ENCODE measurements at places on chromosomes 4 and X.
A peak's percentile ranks its signal among the peaks of the same experiment; 100 is the strongest.

DNA sequence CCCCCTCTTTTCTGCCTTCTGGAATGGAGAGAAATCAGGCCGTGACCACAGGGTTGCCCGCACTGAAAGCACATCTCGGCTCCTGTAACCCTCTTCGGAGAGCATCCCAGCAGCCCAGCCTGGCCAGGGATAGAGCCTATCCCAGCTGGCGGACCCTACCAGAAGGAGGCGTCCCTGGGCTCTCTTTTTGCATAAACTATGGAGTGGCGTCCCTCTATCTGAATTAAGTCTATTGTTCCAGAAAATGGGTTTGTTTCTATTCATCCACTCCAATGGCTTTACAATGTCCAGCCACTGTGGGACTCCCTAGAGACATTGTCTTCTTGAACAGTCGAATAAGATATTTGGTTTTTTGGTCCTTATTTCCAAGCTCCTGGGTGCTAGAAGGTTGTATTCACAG, 689 bp upstream of the NHSL2 start:
- peak; percentile 19 for DNase-seq

DNA sequence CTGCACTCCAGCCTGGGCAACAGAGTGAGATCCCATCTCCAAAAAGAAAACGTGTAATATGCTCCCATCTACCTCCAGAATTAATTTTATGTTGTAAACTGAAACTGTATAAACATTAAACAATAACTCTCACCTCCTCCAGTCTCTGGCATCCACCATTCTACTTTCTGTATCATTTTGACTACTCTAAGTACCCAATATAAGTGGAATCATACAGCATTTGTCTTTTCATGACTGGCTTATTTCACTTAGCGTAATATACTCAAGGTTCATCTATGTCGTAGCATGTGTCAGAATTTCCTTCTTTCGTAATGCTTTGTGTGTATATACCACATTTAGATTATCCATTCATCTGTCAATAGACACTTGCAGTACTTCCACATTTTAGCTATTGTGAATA, 20.6 kb downstream of the F8 start:
- DNase-seq, result no peak

DNA sequence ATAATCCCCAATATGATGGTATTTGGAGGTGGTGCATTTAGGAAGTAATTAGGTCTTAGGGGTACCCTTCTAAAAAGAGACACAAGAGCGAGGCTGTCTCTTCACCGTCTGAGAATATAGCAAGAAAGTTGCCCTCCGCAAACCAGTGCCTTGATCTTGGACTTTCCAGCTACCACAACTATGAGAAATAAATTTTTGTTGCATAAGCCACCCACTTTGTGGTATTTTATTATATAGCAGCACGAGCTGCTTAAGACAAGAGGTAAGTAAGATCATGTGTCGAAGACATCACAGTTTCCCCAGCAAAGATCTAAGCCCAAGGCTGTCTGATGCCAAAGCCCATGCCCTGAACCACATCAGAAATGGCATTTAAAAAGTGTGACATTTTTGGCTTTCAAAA, 9.6 kb upstream of the EXOSC9 start:
- no peak for DNase-seq

GRCh38 chrX:142052238-142052637, 148.5 kb downstream of the MAGEC1 start:
- DNase-seq, result no peak

GRCh38 chr4:34363842-34364241, 1880.5 kb downstream of the ARAP2 start:
- no peak for DNase-seq

GRCh38 chrX:152830312-152831305, at the start of the genes CETN2 and NSDHL:
TSS of gene CETN2 (minus strand) at chrX:152830757. CDS start at chrX:152830710, 47 bp downstream.
TSS of gene NSDHL (plus strand) at chrX:152831063. CDS start at chrX:152846325, 15,262 bp downstream.
- peak; percentile 96 for DNase-seq

- DNase-seq, result no peak
These were observed 167.0 kb upstream of the GALNT7 start for GRCh38 chr4:173001571-173001970.

GRCh38 chr4:110175634-110176033, 22.8 kb downstream of the ELOVL6 start:
- no peak for DNase-seq

- DNase-seq, result no peak
These were observed 703 bp upstream of the FTSJ1 start for GRCh38 chrX:48475296-48475695.

DNA sequence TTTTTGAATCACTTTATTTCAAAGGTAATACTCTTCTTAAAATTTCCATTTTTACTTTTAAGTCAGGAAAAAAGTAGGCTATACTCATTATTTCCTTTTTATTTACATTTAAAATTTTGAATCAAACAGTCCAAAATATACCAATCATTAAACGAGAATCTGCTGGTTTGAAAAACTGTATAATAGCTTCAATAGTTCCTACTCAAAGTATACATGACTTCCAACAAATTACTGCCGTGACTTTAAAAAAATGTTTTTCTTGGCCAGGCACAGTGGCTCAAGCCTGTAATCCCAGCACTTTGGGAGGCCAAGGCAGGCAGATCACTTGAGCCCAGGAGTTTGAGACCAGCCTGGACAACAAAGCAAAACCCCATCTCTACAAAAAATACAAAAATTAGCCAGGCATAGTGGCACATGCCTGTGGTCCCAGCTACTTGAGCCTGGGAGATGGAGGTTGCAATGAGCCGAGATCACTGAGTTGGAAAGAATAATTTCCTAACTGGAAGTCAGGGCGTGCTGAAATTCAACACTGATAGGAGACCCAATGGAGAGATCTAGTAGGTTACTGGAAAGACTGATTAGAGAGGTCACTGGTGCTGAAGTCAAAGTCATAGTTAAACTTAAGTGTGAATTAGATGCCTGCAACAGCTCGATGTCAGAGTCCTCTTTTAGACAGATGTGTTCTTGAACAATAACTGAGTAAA, 9.0 kb downstream of the KLHL8 start:
- no peak for DNase-seq

GRCh38 chr4:3336382-3337356, 43.8 kb downstream of the RGS12 start:
- no peak for DNase-seq

DNA sequence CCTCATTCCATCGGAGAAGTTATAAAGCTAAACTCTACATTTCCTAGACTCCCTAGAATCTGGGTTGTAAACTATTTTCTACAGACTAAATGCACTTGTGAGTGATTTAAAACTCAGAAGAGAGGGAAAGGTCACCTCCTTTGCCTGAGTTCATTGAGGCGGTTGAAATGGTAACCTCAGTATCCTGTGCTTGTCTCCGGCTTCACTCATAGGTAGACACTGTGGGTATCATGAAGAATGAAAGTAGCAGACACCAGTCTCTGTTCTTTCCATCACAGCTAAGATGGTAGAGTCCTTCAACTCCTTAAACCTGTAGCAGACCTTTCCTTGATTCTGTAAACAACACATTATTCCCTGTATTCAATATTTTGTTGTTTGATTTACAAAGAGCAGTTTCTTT, 291.3 kb upstream of the ANKRD50 start:
- no peak for DNase-seq

- DNase-seq, result no peak
These were observed 1427.4 kb upstream of the ADGRL3 start for GRCh38 chr4:59772641-59773139.

DNA sequence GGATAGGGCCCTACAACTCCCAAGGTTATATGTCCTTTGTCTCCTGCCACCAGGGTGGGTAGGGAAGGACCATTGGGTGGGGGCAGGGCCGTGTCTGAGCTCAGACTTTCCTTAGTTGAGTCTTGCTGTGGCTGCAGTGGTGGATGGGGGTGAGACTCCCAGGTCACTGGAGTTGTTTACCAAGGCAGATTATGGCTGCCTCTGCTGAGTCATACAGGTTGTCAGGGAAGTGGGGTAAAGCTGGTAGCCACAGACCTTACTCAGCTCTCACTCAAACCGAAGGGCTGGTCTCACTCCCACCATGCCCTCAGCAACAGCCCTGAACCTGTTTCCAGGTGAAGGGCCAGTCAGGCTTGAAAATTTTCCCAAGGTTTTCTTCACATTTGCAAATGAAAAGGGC, 58.8 kb upstream of the FAAH2 start:
- no peak for DNase-seq

DNA sequence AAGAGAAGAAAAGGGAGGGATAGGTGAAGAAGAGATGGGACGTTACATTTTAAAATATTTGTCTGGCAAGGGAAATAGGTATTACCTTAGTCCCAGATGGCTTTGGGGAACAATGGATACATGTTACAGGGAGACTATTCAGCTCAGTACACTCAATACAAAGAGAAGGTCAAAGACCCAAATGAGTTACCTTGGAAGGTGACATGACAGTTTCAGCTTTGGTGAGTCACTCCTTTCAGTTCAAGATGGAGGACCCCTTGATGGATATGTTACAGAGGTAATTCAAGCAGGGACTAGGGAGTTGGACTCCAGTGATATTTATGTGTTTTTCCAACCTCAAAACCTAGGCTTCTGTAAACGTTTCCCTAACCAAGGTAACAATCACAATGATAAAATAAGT, 5.0 kb downstream of the NOA1 start:
- no peak for DNase-seq

- DNase-seq, result no peak
These were observed 113.2 kb upstream of the RBPJ start for GRCh38 chr4:26207631-26208030.

- no peak for DNase-seq
These were observed 793 bp downstream of the NALF2 start for GRCh38 chrX:69504626-69505612.

DNA sequence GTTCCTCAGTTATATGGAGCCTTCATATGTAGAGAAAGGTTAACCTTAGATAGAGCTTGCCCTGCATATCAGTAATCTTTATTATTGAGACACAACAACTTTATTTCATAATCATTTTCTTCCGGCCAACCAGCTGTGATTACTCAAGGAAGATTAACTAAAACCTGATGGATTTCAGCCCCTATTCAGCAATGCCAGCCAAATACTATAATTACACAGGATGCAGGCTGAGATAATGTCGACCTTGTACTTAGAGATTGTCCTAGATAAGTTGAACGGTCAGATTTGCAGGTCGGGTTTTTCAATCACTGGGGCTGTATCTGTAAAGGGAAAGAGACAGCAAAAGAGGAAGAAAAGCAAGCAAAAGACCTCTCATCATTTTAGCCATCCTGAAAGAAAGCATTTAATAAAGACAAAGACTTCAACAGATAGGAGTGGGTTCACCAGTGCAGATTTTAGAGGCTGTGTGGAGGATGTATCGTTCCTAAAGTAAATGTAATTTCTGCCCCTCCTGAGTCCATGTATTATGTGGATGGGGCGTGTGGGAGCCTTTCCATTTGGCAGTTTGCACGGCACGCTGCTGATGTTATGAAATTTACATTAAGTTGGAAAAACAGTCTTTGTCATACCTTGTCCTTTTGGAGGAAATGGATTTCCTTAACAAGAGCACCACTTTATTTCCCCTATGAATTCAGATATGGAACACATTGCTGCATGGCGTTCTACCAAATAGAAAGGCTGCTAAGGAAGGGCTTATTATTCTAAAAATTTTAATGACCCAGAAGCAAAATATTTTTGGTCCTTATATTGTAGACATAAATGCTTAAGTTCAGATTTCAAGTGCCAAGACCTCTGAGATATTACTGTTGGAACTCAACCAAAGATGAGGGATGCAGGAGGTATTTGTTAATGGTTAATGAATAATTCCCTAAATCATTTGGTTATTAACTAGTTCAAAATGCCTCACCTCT, 496.7 kb downstream of the SPRY1 start:
- peak; percentile 84 for DNase-seq

- DNase-seq, result no peak
These were observed 215.1 kb upstream of the GPC4 start for GRCh38 chrX:133630362-133630761.

DNA sequence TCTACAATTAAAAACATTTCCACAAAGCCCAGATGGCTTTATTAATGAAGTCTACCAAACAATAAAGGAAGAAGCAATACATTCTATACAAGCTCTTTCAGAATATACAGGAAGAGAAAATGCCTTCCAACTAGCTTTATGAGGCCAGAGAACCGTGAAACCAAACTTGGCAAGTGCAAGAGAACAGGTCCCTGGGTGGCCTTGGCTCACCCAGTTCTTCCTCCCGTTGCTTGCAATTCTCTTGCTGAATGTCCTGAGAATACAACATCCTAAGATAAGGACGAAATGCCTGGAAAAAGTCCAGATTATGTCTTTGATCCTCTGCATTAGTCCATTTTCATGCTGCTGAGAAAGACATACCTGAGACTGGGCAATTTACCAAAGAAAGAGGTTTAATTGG, 204.9 kb downstream of the MAD2L1 start:
- no peak for DNase-seq

GRCh38 chr4:141702472-141703182, 66.2 kb downstream of the IL15 start:
- peak; percentile 16 for DNase-seq

All from muscle of arm (tissue), 14 donors.